Calu3 (cell line): ENCODE measurements at places on chromosomes 11 and 22. TPM values are rescaled to one million over a fixed set of nuclear protein-coding genes. Genes with fewer than 3 reads are reported as not detected.

MS4A2 gene
- not detected in 2 replicates for total RNA-seq

OR10D3 gene
- not detected in 2 replicates for total RNA-seq

SYT13 gene
- 31.1 and 36.8 TPM in 2 replicates for total RNA-seq

CHRNA10 gene
- total RNA-seq, result 6.5 and 6.9 TPM in 2 replicates

DNA sequence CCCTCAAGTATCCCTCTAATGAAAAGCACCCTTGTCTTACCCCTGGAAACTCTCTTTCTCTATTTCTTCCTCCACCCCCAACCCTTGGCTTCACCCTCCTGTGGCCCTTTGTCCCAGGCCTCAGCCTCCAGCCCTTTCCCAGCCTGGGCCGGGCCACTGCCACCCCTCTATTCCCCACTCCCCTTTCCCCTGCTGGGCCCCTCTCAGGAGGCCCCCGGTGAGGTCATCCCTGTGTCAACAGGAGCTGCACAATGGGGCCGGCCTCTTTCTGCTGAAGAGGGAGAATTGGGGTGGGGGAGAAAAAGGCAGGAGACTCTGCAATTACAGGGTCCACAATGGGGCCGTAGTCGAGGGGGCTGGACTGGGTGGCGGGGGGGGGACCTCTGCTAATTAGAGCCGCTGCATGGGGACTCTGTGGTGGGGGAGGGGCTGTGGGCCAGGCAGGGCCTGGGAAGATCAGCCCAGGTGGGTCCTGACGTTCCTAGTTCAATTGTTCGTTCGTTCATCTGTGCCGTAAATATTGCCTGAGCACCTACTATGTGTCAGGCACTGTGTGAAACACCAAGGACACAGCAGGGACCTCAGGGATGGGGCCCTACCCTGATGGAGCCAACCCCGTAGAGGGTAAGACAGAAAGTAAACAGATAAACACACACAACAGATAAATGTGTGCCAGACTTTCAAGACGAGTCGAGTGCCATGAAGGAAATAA is 18.5 kb upstream of the MPPED1 start:
- no peak for DNase-seq
- peaks cover 100% of the 10 kb centered on the region for H3K27me3 ChIP-seq
- H3K4me3 ChIP-seq, result no peak overlapping the region

- H3K4me1 ChIP-seq, result no peaks in the 10 kb centered on the region
- DNase-seq, result peak; percentile 89
- no peak overlapping the region for H3K27ac ChIP-seq
- H3K27me3 ChIP-seq, result peaks cover 75% of the 10 kb centered on the region
Measured at GRCh38 chr22:36781656-36782627, 6.0 kb upstream of the IFT27 start.

DNA sequence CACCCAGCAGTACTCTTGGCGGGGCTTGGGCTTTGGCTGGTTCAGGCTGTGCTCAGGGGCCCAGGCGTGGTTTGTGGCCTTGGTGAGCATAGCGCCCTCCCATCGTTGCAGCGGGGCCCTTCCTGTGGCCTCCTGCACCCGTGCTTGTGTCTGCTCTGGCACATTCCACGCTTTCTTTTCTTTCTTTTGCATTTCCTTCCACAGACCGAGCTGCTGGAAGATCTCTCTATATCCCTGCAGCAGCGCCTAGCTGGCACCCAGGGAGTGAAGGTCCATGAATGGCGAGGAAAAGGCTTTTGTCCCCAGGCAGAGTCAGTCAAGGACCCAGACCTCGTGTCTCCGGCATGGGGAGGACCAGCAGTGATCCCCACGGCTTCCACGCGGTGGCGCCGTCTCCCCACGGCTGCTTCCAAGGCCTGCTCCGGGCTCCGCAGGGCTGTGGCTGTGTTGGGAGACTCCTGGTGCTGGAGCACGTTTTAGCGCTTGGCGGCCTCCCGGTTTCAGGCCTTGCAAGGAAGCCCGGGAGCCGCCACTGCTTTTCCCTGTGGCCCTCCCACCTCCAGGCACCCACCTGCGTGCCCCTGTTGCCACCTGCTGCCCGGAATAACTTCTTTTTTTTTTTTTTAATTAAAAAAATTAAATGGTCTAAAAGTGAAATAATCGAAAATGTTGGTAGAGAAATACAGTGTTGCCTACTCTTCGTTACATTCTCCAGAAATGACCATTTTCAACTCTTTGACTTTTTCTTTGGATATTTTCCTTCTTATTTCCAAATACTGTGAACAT is 28.5 kb downstream of the GLB1L2 start:
- no peak overlapping the region for H3K4me3 ChIP-seq
- DNase-seq, result peak; percentile 62
- peaks cover 3% of the 10 kb centered on the region for H3K36me3 ChIP-seq

- peaks cover 28% of the 10 kb centered on the region for H3K36me3 ChIP-seq
- peaks cover 13% of the 10 kb centered on the region for H3K4me1 ChIP-seq
- H3K4me3 ChIP-seq, result peak overlapping the region; percentile 95
- peak; percentile 70 for DNase-seq
- H3K27ac ChIP-seq, result peak overlapping the region; percentile 91
Measured at GRCh38 chr11:32893343-32894148, 935 bp downstream of the QSER1 start.

DNA sequence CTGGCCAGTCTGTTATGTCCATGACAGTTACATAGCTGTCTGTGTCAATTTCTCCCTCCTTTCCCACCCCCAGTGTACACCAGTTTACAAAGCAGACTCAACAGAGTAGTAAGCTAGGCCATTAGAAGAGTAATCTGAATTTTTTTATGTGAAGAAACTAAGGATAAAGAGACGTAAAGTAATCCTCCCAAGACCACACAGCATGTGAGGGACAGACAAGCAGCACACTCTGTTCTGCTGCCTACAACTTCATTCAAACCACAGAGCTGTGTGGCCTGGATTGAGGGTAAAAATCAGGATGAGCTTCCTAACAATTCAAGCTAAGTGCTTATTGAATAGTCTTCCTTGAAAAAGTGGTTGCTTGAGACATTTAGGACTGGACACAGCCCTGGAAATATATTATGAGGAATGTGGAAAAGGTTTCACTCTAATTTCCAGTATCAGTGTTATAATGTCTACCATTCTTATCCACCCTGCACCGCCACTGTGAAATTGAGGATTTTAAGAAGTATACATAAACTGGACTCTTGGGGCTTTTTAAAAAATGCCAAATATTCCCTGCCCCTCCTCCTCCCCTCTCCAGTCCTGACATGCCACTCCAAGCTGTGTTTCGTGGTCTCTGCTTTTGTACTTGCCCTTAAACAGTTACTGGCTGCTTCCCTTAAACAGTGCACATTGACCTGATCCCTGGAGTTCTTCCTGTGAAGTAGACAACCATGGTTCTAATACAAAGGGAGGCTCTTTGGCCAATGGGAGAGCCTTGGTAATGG is 40.9 kb downstream of the EXT2 start:
- H3K4me3 ChIP-seq, result no peak overlapping the region
- H3K27me3 ChIP-seq, result no peaks in the 10 kb centered on the region
- H3K36me3 ChIP-seq, result no peaks in the 10 kb centered on the region
- DNase-seq, result no peak
- H3K4me1 ChIP-seq, result no peaks in the 10 kb centered on the region
- no peak overlapping the region for H3K27ac ChIP-seq
